ENCODE measurements at places on chromosomes 6 and 20. TPM values are rescaled to one million over a fixed set of nuclear protein-coding genes. Genes with fewer than 3 reads are reported as not detected.

Gene ADIG
- not detected for total RNA-seq

- H3K36me3 ChIP-seq: no peaks in the 10 kb centered on the region
- no peak overlapping the region for H3K4me3 ChIP-seq
- H3K27me3 ChIP-seq: no peaks in the 10 kb centered on the region
Observed at GRCh38 chr20:59955131-59955796, 3.0 kb upstream of the CDH26 start.

- no peak overlapping the region for H3K27ac ChIP-seq
- DNase-seq: no peak
- H3K4me1 ChIP-seq: no peaks in the 10 kb centered on the region
- H3K27me3 ChIP-seq: no peaks in the 10 kb centered on the region
Observed at GRCh38 chr20:8639112-8639778, 429.6 kb upstream of the PLCB4 start.

GRCh38 chr20:63027922-63028389, 21.2 kb upstream of the BHLHE23 start:
- no peaks in the 10 kb centered on the region for H3K27me3 ChIP-seq
- no peak for DNase-seq
- H3K4me3 ChIP-seq: no peak overlapping the region

DNA sequence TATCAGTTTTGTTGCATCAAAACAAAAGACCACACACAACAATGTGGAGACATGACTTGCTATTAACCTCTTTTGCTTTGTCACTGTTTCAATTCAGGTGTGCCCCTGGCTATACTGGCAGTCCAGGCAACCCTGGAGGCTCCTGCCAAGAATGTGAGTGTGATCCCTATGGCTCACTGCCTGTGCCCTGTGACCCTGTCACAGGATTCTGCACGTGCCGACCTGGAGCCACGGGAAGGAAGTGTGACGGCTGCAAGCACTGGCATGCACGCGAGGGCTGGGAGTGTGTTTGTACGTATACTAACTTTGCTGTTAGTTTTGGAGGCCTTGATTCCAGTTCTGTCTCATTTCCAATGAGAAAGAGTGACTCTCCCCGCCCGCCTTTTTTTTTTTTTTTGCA, 356.9 kb downstream of the ARHGAP18 start:
- H3K4me3 ChIP-seq: no peak overlapping the region
- no peaks in the 10 kb centered on the region for H3K4me1 ChIP-seq
- DNase-seq: no peak
- H3K36me3 ChIP-seq: no peaks in the 10 kb centered on the region

DNA sequence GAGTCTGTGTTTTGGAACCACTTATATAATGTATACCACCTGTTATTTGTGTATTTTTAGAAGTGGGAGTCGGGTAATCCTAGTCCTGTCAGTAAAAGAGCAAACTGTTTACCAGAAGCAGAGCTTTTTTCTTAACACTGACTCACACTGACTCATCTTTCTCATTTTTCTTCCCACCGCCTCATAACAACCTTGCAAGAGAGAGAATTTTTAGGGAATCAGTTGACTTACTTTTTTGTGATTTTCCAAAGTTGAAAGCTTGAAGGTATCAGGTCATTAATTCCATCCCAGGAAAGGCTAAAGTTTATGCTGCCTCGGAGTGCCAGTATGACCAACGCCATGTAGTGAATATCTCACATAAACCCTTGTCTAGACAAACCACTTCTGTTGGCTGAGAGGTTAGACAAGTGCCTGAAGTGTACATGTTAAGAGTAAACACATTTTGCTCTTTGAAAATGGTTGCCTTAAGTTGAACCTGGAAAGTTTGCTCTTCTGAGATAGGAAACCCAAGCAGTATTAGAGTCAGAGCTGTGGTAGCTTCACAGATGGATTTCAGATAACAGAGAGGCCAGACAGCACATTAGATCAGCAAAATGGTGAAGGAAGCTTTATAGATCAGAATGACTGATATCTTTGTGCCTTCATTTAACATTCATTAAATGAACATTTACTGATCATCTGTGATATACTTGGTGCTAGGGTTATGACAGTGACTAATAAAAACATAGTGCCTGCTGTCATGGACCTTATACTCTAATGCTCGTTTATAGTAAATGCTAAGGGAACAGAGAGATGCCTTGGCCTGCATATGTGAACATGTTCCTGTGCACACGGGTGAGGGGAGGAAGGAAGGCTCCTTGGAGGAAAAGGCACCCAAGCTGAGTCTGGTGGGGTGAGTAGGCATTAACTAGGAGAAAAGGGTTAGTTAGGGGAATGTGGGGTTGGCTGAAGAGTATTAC, 29.1 kb upstream of the PKIG start:
- H3K36me3 ChIP-seq: no peaks in the 10 kb centered on the region
- DNase-seq: no peak
- H3K27ac ChIP-seq: peak overlapping the region; percentile 82
- peaks cover 14% of the 10 kb centered on the region for H3K4me1 ChIP-seq
- no peak overlapping the region for H3K4me3 ChIP-seq

- H3K27ac ChIP-seq: no peak overlapping the region
- no peaks in the 10 kb centered on the region for H3K36me3 ChIP-seq
- H3K4me1 ChIP-seq: peaks cover 19% of the 10 kb centered on the region
- no peak for DNase-seq
Observed at GRCh38 chr6:109429496-109429895, 10.9 kb downstream of the PPIL6 start.

- H3K4me3 ChIP-seq: no peak overlapping the region
- H3K27ac ChIP-seq: no peak overlapping the region
- H3K27me3 ChIP-seq: no peaks in the 10 kb centered on the region
- no peak for DNase-seq
- no peaks in the 10 kb centered on the region for H3K4me1 ChIP-seq
Observed at GRCh38 chr6:75563032-75563431, 38.6 kb upstream of the SENP6 start.

DNA sequence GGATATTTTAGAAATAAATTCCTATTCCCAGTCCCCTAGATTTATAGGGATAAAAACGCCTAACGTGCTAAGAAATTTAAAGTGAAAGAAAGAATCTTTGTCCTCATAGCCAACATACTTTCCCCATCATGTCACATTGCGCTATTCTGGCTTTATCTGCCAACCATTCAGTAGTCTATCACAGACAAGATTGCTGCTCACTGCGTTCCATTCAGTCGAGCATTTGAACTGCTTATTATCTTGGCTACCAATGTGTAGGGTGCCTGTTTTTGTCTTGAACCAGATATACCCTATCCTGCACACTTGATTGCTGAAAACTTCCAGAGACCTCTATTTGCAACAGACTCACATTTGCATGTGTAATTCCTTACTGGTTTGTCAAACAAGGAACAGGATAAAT, 751.5 kb downstream of the EPHA7 start:
- H3K4me3 ChIP-seq: no peak overlapping the region
- no peak overlapping the region for H3K27ac ChIP-seq
- no peaks in the 10 kb centered on the region for H3K4me1 ChIP-seq
- no peaks in the 10 kb centered on the region for H3K27me3 ChIP-seq
- no peaks in the 10 kb centered on the region for H3K36me3 ChIP-seq

DNA sequence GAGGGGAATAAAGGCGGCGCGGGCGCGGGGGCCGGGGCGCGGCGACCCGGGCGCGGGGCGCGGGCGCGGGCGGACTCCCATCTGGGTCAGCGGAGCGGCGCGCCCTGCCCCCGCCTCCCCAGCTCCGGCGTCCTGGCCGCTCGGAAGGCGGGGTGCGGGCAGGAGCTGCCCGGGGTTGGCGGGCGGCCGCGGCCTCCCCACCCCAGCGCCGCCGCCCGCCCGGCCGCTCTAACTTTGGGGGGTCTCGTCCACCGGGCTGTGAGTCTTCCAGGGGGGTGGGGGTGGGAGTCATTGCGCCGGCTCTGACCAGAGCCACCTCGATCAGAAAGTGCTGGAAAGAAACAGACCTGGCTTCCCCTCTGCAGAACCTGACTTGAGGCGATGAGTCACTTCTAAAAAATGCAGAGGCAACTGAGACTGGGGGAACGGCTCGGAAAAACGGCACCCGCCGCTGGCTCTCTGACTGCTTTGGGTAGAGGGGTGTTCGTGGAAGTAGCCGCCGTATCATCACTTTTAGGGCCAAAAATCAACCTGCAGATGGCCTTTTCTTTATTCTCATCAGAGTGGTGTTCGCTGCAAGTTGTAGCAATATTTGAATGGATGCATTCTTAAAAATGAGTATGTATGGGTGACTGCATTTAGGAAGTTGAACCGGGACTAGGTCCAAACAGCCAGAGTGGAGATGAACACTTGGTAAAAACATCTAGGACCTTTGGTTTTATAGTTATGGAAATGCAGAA, 667 bp downstream of the CAP2 start:
- peak overlapping the region; percentile 89 for H3K27ac ChIP-seq
- no peak for DNase-seq
- no peaks in the 10 kb centered on the region for H3K27me3 ChIP-seq
- no peaks in the 10 kb centered on the region for H3K36me3 ChIP-seq
- H3K4me1 ChIP-seq: no peaks in the 10 kb centered on the region

Gene SMLR1
- not detected for total RNA-seq

- no peak overlapping the region for H3K4me3 ChIP-seq
- no peak for DNase-seq
- peaks cover 73% of the 10 kb centered on the region for H3K4me1 ChIP-seq
- no peaks in the 10 kb centered on the region for H3K27me3 ChIP-seq
- no peaks in the 10 kb centered on the region for H3K36me3 ChIP-seq
- H3K27ac ChIP-seq: no peak overlapping the region
Observed at GRCh38 chr6:75275067-75275466, 9.5 kb downstream of the TMEM30A start.

GRCh38 chr20:42938441-42939205, 251.1 kb downstream of the PTPRT start:
- H3K27ac ChIP-seq: no peak overlapping the region
- H3K4me1 ChIP-seq: no peaks in the 10 kb centered on the region
- H3K4me3 ChIP-seq: no peak overlapping the region
